T-helper 17 cell (primary cell): ENCODE measurements at places on chromosomes 6 and 20.

DNA sequence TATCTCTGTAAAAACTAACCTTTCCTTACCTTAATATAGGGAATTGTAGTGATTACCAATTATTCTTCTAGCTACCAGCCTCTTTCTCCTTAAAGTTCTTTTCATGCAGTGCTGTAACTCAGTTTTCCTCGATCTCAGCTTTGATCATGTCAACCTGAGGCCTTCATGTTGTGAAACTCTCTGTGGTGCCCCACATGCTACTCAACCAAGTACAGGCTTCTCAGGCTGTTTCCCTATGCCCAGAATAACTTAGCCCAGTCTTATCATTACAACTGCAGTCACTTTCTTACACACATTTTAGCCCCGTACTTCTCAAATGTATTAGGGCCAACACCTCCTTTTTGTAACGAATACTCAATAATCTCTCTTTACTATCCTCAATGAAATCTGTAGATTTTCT, 90.1 kb upstream of the SUPT3H start:
- no peak overlapping the region for H3K4me3 ChIP-seq
- no peak for DNase-seq
- H3K27me3 ChIP-seq, result no peaks in the 10 kb centered on the region
- peak overlapping the region; percentile 39 for H3K27ac ChIP-seq

DNA sequence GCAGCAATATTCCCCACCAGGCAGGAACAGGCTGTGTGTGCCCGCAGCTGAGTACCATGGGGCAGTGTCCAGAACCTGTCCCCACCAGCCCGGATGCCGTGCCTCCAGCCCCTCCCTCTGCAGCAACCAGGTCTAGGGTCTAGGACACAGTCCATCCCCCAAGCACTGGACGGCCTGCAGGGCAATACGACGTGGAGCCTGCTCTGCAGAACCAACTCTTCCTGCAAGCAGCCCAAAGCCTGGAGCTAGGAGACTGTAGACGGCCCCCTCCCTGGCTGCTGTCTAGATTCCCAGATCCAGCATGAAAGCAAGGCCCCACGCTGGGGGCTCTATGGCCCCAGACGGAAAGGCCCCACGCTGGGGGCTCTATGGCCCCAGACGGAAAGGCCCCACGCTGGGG, 128.2 kb upstream of the AFDN start:
- peaks cover 30% of the 10 kb centered on the region for H3K27me3 ChIP-seq
- H3K4me3 ChIP-seq, result no peak overlapping the region
- no peak overlapping the region for H3K27ac ChIP-seq
- H3K4me1 ChIP-seq, result peaks cover 14% of the 10 kb centered on the region
- peaks cover 4% of the 10 kb centered on the region for H3K36me3 ChIP-seq
- DNase-seq, result no peak

DNA sequence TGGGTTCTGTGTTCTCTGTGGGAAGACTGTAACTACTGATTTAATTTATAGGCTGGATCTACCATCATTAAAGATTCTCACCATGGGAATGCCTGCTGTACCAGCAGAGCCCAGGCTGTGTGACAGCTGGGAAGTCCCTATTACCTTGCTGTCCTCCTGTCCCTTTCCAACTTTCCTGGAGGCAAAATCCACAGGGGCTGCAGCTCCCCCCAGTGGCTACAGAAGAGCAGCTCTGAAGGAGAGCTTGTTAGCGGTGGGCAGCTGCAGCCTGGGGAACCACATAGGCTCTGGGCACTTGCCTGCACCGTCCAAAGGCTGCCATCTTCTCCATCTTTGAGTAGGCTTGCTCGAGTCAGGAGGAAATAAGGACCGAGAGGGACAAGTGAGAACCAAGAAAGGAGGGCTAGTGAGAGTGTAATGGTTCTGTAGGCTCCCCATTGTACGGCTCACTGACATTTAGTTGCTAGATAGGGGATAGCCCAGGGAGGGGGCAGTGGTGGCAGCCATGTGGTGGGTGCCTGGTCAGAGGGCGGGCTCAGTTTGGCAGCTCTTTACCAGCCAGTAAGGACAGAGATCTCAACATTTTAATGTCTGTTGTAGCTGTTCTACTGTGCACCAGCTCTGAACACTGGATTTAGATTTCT, 155.1 kb upstream of the MLIP start:
- H3K4me3 ChIP-seq, result no peak overlapping the region
- peaks cover 36% of the 10 kb centered on the region for H3K27me3 ChIP-seq
- no peak for DNase-seq
- H3K36me3 ChIP-seq, result no peaks in the 10 kb centered on the region
- no peak overlapping the region for H3K27ac ChIP-seq

GRCh38 chr6:135181333-135182070, 394 bp downstream of the MYB start:
- peak overlapping the region; percentile 37 for H3K27ac ChIP-seq
- no peak for DNase-seq
- H3K36me3 ChIP-seq, result peaks cover 3% of the 10 kb centered on the region
- H3K4me1 ChIP-seq, result peaks cover 25% of the 10 kb centered on the region
- H3K4me3 ChIP-seq, result peak overlapping the region; percentile 95

DNA sequence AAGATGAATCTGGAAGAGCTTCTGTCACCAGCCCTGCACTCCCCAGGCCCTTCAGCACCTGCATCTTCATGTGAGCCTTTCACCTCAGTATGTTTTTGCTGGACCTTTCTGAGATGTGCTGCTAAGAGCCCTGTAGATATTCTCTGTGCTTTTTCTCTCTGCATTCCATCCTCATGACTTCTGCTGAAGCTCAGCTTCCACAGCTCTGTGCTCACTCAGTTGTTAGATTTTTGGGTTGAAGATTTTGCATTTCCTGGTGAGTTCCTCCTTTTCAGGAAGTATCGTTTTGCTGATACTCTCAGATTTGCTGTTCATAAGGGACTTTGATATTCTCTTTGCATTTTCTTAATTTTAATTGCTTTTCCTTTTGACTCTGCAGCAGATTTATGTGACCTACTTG, 18.3 kb downstream of the KIAA1586 start:
- peaks cover under 1% of the 10 kb centered on the region for H3K36me3 ChIP-seq
- H3K4me3 ChIP-seq, result no peak overlapping the region
- H3K27me3 ChIP-seq, result no peaks in the 10 kb centered on the region
- no peak overlapping the region for H3K27ac ChIP-seq

DNA sequence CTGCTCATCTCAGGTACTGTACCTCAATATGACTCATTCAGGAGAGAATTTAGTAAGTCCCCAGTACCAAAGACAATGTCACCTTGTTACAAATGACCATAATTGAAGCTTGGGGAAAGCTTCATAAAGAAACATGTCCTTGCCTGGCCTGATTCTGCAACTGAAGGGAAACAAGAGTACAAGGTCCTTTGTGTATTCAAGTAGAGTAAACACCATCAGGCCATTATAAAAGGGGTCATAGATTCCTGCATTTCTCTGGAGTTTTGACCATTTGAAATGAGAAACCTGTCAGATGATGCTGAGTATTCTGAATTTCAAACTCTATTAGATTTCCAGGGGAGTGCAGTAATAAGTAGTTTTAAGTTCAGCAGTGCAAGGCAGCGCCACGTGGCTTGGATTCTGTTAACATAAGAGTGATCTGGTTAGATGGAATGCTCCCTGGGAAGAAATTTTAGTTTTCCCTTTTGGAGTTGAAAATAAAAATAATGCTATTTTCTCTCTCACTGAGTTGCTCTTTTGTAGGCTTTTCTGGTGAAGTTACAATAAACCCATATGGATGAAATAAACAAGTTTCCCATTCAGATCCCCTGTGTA, 1054.3 kb downstream of the EPHA7 start:
- H3K27ac ChIP-seq, result no peak overlapping the region
- no peak for DNase-seq
- H3K36me3 ChIP-seq, result no peaks in the 10 kb centered on the region
- no peaks in the 10 kb centered on the region for H3K27me3 ChIP-seq
- no peaks in the 10 kb centered on the region for H3K4me1 ChIP-seq
- no peak overlapping the region for H3K4me3 ChIP-seq

GRCh38 chr6:70051197-70052124, 185.1 kb downstream of the COL19A1 start:
- H3K27ac ChIP-seq, result no peak overlapping the region
- no peak for DNase-seq
- no peaks in the 10 kb centered on the region for H3K4me1 ChIP-seq
- H3K27me3 ChIP-seq, result peaks cover 8% of the 10 kb centered on the region
- no peaks in the 10 kb centered on the region for H3K36me3 ChIP-seq
- no peak overlapping the region for H3K4me3 ChIP-seq
